Activated CD4-positive, alpha-beta T cell treated with anti-CD3 and anti-CD28 coated beads, Interleukin-2, amount 50 U/mL, for 1 hour (primary cell): ENCODE measurements at places on chromosomes 5 and 9.

DNA sequence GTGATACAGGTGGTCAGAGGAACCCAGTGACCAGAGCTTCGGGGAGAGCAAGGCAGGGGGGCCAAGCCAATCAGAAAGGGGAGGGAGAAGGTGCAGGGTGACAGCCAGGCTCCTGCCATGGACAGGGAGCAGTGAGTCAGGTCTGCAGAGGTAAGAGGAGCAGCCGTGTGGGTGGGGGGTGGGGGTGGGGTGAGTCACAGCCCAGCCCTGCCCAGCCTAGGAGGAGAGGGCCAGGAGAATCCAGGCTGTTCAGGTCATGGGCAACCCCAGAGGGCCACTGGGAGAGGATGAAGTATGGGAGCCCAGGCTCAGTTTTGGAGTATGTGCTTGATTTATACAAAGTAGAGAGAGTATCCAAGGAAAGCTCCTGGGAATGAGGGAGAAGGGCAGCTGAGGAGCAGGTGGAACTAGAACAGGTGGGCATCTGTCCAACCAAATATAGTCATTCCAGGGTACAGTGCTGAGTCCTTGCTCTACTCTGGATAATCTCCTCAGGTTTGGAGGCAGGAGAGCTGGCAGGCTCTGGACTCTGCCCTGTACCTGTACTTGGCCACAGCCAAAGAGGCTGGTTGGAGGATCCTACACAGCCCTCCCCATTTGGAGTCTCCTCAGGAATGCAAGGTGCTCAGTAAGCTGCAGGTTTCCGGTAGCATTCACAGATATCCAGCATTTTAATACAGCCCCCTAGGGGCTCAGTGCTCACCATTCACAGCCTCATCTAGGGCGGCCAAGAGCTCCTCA, 1.6 kb downstream of the HBEGF start:
- no peak for DNase-seq

- DNase-seq, result no peak
Measured at GRCh38 chr5:67795781-67796477, 419.6 kb upstream of the PIK3R1 start.

- DNase-seq, result no peak
Measured at GRCh38 chr5:126370796-126371718, 52.2 kb upstream of the GRAMD2B start.

DNA sequence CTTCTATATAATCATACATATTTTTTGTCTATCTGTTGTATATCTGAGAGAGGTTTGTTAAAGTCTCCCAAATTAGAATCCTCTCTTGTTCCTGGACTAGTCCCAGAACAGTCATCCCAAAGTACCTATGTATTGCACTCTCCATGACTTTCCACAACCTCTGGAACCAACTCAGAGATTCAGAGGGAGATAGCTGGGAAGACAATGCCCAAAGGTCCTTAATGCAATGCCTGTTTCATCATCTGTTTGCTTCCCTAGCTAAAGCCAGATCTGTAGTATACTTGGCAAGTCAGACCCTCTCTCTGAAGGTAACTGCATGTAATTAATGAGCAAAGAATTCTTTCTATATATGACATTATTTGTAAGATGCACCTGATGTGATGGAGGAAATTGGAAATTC, 89.4 kb downstream of the ZNF474 start:
- DNase-seq, result no peak

DNA sequence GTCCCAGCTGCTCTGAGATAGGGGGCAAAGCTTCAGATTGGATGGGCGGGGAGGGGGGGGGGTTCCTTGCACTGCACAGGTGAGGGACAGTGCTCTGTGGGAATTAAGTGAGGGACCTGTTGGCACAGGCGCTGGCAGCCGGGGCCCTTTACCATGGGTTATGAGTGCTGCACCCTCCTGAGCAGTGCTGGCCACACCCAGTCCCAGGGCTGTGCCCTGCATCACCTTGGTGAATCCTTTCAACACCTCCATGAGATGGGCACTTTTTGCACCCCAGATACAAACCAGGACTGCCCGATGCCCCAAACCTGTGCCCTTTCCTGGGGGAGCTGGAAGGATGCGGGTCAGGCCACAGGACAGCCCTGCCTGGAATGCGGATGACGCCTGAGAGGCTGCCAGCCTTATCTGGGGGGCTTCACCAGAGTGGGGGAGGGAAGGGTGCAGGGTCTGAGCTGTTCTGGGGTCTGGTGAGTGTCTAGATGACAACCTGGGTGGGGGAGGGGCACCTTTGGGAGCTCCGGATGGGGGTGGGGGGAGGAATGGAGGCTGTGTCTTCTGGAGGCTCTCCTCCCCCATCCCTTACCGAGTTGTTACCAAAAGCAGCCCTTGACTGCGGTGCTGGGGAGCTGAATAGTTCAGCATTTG, 5.2 kb downstream of the CRB2 start:
- DNase-seq, result no peak

DNA sequence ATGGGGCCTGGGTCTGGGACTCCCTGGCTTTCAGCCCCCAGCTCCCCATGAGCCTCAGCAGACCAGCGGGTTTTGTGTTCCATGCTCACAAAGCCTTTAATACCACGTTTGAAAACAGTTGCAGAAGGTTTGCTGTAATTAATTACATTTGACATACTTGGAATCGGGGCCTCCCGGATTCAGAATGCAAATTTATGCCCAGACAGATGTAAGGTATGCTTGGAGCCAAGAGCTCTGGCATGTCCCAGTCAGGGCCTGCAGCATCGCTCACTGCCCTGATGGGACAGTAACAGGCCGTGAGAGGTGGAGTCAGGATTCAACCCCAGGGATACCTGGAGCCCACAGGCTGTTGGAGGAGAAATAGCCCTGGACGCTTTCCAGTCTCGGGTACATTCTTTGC, 12.2 kb downstream of the ZNF618 start:
- no peak for DNase-seq

DNA sequence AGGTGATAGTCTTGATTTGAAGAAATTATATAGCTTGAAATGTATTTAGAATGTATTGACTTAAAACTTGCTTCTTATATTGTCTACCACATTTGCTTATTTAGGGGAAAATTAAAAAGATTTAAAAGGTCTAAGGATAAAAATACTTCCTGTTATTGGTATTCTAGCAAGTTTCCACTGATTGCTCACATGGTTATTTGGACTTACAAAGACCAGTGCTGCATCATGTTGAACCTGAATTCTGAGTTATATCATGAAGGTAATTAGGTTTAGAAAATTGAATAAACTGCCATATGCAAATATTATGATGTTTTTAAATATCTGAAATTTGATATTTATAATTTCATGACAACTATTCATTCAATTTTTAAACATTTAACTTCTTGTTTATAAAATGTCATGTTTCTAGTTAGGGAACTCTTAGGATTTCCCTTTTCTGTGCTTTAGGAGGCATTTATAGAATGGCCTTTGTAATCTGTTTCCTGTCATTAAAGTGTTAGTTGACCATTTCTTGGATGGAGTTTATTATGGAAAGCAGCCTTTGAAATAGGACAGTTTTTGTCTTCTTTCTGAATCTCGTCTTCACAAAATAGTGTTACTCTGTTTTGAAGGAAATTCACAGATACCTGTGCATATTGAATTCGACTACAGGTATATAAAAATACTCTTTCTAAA, 85.8 kb downstream of the MTREX start:
- DNase-seq, result no peak

GRCh38 chr5:96818125-96818788, 10.5 kb upstream of the ERAP1 start:
- DNase-seq, result no peak

DNA sequence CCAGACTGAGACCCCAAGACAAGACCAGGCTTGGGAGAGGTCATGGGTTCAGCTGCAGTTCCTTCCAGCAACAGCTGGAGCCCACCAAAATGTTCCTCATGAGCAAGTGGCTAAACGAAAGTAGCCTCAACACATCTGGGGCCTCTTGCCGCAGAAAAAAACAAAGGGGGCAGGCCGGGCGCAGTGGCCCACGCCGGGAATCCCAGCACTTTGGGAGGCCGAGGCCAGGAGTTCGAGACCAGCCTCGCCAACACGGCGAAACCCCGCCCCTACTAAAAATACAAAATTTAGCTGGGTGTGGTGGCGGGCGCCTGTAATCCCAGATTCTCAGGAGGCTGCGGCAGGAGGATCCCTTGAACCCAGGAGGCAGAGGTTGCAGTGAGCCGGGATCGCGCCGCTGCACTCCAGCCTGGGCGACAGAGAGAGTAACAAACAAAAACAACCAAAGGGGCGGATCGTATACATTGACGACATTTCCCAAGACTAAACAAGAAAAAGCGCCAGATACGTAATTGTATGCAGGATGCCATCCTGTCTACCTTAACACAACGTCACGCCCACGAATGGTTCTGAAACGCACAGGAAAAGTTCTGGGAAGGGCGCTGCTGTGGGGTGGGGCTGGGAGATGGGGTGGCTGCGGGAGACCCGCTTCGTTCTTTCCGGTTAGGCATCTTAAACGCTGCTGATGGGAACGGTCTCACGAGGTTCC, 1.7 kb downstream of the INPP5E start:
- DNase-seq, result no peak

DNA sequence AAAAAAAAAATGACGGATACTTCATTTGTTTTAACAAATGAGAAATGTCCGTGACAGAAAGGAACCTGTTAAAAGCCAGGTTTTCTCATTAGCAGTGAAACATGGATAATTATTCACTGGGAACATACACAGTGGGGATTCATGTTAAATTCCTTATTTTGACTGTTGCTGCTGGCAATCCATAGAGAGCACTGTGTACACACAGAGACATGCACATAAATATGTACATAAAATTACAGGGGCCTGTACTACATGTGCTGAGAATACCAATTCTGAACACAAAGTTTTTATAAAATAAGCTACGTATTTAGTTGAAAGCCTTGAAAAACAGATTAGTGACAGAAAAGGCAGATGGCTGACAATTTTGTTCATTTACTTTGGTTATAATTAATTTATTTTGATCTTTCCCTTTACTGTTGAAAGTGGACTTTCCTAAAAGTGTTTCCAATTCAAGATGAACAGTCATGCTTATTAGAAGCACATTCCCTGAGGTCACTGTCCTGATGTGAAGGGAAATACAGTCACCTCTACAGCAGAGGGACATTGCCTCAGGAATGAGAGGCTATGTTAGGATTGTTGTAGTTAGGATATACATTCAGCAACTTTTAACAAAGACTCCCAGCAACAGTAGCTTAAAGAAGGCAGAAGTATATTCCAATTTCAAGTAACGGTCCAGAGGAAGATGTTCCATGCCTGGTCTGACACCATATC, 166.7 kb downstream of the SAXO1 start:
- no peak for DNase-seq

GRCh38 chr5:170429014-170429413, 39.8 kb upstream of the KCNMB1 start:
- DNase-seq, result no peak

DNA sequence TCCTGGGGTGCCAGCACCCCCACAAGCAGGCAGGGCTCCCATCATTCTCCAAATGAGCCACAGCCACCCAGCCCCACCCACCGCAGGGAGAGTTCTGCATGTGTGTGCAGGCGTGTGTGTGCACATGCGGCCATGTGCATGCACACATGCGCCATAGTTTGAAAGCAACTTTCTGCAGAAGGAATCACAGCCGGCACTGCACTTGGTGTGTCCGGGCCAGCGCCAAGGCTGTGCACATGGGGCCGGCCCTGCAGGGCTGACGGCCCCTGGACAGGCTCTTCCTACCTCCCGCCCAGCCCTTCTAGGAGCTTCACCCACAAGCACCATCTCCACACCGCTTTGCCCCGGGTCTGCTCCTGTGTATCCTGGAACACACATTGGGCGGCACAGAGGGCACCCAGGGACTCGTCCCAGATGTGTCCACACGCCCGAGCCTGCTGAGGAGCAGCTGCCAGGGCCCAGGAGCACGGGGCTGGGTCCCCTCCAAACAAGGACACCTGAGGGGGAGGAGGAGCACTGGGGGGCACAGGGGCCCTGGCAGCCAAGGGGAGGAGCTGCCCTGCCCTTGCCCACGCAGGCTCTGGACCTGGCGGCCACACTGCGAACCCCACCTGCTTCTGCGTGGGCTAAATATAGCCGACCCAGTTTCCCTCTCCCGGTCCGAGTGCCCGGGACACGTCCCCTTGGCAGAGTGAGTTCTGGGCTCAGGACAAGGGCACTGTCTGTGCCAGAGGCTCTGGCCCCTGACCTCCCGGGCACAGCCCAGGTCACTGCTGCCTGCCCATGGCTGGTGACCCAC, 19.1 kb downstream of the TPPP start:
- DNase-seq, result no peak

GRCh38 chr5:38446029-38446522, 110.4 kb downstream of the LIFR start:
- no peak for DNase-seq

DNA sequence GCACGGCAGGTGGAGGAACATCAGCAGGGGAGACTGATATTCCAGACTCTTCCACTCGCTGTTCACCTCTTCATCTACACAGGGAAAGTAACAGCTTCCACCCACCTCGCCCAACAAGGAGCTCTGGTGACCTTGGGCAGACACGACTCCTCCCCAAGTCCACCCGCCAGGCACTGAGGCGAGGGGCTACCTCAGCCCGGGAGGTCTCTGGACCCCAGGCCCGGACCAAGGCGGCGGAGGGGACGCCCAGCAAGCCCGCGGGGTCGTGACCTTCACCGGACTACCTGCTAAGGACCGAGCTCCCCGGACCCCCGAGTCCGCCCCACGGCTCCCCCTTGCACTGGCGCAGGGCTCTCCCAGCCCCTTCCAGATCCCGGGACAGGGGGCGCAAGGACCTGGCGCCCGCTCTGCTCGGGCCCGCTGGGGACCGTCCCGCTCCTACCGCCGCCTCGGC, 70.2 kb upstream of the LPCAT1 start:
- no peak for DNase-seq

DNA sequence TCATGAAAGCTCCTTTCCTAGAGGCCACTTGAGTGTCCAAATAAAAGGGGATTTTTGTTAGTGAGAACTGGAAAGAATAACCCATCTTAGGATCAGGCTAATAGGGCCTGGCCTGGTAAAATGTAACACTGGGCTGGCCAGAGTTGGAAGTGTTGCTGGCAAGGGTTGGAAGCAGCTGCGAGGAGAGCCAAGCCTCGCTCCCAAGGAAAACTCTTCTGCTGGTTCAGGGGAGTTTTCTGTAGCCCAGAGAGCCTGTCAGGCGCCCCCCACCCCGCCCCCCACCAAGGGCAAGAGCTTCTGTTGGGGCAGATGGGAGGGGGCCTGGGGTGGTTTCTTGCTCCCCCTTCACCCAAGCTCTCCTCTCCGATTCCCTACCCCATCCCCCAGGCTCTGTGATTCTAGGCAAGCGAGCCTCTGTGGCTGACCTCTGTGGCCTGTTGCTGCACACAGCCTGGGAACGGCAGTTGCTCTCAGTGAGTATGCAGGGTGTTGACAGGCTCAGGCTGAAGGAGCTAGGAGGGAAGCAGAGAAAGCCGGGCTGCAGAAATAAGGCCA, 547.8 kb downstream of the CCDC171 start:
- DNase-seq, result no peak

DNA sequence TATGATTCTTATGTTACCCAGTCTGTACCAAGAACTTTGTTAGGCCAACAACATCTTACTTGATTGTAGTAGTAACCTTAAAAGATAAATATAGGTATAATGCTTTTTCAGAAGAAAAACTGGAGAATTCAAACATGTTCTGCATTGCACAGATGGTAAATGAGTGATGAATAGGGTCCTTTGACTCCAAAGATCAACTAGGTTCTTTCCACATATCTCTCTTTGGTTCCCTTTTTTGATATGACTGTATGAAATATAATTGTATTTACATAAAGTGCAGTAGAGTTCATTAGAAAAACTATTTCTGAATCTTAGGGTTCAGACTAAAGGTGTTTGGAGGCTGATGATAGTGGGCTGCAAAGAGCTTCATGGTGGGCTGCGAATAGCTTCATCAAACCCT, 150.5 kb upstream of the CDKN2B start:
- DNase-seq, result no peak

GRCh38 chr5:115815693-115816225, 700 bp downstream of the CDO1 start:
- no peak for DNase-seq
